Heart left ventricle (tissue), 16 donors: ENCODE measurements at places on chromosomes 4 and X. TPM values are rescaled to one million over a fixed set of nuclear protein-coding genes. Genes with fewer than 3 reads are reported as not detected.

- DNase-seq = no peak
These were observed 69.9 kb downstream of the GATB start for GRCh38 chr4:151690876-151691275.

CXCL8 gene
- 3.0 TPM for total RNA-seq

UCHL1 gene
- 10.7 TPM for total RNA-seq

P2RY10 gene
- total RNA-seq = not detected

PCYT1B gene
- 0.20 TPM for total RNA-seq

- no peak for DNase-seq
These were observed 291.2 kb upstream of the PPARGC1A start for GRCh38 chr4:24181005-24181404.

- no peak for DNase-seq
These were observed 538 bp downstream of the SCML2 start for GRCh38 chrX:18353931-18354368.

BEX5 gene
- 0.74 TPM for total RNA-seq

PRDX4 gene
- 31.3 TPM for total RNA-seq

AMTN gene
- total RNA-seq = not detected

PHKA1 gene
- 10.0 TPM for total RNA-seq

DNA sequence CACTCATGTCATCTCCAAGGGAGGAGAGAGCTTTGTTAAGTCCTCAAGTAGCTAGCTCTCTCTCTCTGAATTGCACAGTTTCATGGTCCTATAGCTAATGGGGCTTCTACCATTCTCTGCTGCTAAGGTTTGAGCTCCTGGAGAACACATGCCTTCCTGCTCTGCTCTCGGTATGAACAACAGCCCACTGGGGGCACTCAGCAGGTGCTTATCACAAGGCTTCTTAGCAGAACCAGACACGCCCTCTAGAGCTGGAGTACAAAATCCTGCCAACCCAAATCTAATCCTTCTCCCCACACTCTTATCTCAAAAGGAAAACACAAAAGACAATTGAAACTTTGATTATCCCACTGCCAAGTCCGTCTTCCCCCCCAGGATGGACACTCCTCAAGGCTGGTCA, 176.5 kb downstream of the HS3ST1 start:
- DNase-seq = no peak

CPZ gene
- not detected for total RNA-seq

GRCh38 chrX:20215565-20215964, 51.1 kb downstream of the RPS6KA3 start:
- no peak for DNase-seq

- DNase-seq = no peak
These were observed 39.5 kb upstream of the RASL11B start for GRCh38 chr4:52822583-52822971.

STATH gene
- total RNA-seq = not detected

GRCh38 chr4:182745237-182745636, 171.9 kb downstream of the DCTD start:
- DNase-seq = no peak

DNA sequence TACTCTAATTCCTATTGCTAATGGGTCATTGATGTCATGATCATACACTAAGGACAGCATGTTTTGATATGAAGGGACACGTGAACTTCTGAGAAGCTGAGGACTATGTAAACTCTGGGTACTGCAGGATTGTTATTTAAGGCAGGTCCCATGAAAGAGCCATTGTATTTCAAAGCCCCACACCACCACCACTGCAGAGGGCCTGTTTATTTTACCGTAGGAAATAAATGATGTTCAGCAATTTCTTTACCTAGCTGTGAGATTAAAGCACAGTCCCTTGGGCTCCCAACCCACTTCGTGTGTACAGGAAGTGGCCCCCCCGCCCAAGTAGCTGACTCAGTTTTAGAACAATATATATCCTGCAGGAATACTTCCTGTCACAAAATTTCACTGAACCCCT, 89.8 kb upstream of the ACSL4 start:
- DNase-seq = no peak

- DNase-seq = no peak
These were observed 44.5 kb upstream of the TRIM2 start for GRCh38 chr4:153159728-153160221.

- peak; percentile 88 for DNase-seq
These were observed at the start of gene VAMP7 for GRCh38 chrX:155881158-155881993. Gene VAMP7 (plus strand): TSS chrX:155881345. CDS start chrX:155889467, 8,122 bp downstream.

DNA sequence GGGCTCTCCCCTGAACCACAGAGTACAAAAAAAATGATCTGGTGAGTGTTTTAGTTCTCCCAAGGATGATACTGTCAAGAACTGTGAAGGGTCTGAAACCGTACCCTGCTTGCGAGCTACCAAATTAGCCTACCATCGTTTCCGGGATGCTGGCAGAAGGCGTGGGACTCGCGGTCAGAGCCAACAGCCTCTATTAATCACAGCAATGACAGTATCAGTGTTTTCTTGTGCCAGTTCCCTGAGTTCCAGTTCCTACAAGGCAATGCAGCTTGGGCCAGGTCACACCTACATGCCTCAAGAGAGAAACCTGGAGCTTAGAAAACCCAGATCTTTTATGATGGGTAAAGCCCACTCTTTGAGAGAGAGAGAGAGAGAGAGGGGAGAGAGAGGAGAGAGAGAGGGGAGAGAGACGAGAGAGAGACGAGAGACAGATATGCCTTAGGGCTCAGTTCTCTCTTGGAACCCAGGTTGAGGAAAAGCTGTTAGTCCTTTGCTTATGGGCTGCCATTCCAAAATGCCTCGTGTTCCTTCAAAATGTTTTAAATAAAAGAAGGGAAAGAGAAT, 327.8 kb downstream of the ARHGAP10 start:
- no peak for DNase-seq

DNA sequence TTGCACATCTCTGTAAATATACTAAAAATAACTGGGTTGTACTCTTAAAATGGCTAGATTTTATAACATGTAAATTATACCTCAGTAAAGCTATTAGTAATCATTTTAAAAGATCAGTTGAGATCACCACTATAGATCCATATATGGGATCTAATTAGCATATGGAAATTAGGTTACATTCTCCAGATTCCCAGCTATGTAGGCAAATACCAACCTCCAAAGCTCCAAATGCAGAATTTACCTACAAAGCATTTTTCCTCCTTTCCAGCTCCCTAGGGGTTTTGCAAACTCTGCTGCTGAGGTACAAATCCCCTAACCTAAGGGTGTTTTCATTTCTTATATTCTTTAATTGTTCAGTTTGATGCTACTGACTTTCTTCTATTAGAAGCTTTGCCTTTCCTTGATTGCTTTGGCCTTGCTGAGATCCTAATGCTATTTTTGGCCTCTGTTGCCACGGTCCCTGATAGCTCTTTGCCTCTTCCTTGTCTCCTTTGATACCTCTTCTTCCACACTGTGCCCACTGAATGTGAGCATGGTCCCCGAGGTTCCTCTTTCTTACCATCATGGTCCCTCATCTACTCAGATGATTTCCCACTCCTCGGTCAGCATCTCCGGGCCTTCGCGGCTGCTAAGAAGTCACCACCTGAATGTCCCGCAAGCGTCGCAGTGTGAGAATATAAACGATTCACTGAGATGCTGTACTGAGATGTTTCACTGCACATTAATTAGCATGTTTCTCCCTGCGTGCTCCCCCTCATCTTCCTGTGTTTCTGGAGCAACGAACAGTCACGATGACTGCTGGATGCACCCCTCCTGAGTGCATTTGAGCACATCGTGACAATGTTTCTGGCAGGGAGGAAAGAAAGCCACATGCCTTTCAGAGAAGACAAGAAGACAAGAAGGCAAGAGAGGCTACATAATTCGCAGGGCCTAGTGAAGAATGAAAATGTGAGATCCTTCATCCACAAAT, 23.8 kb downstream of the ENPP6 start:
- no peak for DNase-seq

DNA sequence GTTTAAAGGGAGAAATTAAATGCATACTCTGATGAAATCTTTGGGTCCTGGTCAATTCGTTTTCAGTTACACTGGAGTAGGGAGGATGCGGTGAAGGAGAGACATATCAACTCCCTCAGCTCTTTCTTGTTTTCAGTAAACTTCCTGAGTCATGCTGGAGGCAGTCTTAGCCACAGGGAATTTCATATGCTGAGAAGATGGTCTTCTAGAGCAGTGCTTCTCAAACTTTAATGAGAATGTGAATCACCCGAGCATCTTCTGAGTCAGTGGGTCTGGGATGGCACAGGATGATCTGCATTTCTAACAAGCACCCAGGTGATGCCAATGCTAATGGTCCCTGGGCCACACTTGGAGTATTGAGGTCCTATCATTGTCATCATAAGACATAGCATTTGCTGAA, 214.5 kb downstream of the KIT start:
- no peak for DNase-seq

CXCR3 gene
- total RNA-seq = not detected

DNA sequence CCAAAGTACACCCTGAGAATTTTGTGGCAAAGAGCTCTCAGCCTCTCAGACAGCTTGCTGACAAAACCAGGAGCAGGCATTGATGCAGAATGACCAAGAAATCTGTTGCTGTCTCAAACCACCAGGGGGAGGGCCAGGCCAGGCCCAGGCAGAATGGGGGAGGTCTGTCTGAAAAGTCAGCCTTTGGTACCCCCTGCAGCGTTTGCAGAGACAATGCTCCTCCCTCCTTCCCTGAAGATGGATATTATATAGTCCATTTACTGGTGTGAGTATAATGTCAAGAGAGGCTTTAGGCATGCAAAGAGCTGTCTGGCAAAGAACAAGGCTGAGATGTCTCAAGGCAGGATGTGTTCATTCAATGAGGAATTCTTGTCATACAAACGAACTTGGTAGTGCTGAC, 52.9 kb upstream of the TRPC5OS start:
- no peak for DNase-seq
